ENCODE measurements at places on chromosomes 5 and 9.

- no peak for DNase-seq
Observed at GRCh38 chr5:171680485-171680884, 105.1 kb upstream of the SMIM23 start.

DNA sequence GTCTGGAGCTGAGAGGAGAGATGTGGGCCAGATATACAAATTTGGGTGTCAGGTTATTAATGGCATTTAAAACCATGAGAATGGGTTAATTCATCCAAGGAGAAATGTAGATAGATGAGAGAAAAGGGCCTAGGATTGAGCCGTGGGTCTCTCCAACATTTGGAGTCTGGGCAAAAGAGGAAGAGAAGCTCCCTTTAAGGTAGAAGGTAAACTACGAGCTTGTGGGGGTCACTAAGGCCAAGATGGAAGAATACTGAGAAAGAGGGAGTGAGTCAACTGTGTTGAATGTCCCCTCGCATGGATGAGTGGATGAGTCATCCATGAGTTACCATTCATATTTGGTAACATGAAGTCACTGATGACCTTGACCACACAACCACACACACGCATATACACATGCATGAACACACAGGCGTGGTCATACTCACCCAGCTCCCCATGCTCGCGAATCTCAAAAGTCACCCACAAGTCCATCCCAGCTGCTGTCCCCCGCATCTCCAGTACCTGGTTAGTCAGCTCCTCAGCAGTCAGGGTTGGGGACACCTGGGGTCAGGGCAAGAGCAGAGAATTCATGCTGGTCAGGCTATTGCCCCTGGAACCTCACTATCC, 6.8 kb upstream of the FCHSD1 start:
- no peak for DNase-seq

DNA sequence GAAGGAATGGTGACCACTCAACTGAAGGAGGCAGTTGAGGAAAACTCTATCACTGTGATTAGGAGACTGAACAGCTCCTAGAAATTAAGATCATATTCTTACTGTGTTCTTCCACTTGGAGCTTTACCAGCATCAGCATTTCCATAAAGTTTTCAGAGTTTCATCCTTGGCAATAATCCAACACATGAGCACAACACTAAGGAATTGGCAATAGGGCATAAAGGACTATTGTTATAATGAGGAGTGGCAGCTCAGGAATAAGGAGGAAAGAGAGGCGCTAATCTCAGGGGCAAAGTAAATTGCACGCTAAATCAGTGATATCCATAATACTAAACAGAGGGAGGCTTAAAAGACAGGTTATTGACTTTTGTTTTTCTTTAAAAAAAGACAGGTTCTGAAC, 338.9 kb downstream of the EFNA5 start:
- DNase-seq, result no peak

DNA sequence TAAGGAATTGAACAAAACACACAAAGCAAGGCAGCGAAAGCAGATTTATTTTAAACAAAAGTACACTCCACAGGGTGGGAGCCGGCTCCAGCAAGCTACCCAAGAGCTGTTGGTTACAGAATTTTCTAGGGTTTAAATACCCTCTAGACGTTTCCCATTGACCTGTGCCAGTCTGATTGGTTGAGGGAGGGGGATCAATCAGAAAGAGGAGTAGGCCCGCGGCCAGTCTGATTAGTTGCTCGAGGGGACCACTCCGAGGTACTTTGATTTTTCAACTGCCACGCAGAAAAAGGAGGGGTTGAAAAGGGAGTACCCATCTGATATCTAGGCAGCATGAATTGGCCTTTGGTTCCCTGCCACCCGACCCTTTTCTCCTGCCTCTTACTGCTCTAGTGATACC, 998 bp downstream of the SRP19 start:
- peak; percentile 47 for DNase-seq

DNA sequence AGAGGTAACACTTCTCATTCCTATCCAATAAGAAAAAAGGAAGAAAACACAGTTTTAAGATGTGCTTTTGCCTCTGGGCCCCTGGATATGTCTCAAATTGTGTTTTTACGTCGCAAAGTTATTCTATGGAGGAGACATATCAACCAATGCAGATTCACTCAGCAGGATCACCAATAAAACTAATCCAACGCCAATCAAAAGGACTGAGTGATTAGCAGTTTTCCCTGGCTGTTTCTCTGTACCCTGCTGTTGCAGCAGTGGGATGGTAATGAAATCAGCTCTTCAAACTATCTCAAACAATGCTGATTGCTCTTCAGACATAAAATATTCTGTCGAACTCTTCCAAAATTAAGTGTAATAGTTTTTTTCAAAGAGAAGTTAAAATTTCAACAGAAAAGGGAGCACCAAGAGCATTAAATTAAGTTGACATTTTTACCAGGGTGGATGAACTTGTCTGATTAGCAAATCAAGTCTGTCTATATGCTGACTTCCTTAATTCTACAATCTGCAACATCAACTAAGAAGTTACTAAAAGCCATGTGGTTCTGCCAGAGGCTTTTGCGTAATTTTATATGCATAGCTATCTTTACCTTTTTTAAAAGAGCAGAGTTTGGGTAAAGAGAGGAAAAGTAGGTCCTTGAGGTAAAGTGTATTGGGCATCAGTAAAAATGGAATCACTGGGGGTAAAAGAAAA, 9.7 kb upstream of the HK3 start:
- DNase-seq, result no peak

DNA sequence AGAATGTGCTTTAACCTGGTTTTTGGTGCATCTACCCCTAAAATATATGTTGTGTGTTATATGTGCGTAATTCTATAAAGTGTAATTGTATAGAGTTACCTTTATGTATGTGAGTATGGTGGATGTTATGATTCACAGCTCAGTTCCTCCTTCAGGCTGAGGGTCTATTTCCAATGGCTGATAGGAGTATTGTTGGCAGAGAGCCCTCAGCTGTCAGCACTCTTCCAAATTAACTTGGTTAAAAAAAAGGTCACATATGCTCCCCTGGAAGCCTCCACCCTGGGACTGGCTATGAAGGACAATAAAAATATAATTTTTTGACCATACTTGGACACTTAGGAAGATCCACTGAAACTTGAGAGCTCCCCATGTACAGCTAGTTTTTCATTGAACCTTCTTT, 250.4 kb upstream of the CDH12 start:
- no peak for DNase-seq

DNA sequence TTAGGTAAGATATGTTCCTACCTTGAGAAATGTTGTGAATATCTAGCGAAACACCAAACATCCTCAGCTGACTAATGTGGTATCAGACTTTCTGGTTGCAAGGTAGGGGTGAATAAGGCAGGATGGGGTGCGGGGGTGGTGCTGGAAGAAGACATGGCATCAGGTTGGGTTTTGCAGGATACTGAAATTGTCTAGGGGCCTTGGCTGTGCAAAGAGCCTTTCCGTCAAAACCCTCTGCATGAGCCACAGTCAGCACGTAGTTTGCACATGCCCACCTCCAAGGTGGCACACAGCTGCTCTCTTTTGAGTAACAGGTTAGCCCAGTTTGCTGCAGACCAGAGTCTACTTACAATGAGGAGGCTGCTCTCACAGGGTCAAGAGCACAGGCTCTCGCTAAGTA, 42.0 kb downstream of the SFXN1 start:
- DNase-seq, result no peak

GRCh38 chr5:179918742-179919486, 11.2 kb upstream of the TBC1D9B start:
- DNase-seq, result no peak

DNA sequence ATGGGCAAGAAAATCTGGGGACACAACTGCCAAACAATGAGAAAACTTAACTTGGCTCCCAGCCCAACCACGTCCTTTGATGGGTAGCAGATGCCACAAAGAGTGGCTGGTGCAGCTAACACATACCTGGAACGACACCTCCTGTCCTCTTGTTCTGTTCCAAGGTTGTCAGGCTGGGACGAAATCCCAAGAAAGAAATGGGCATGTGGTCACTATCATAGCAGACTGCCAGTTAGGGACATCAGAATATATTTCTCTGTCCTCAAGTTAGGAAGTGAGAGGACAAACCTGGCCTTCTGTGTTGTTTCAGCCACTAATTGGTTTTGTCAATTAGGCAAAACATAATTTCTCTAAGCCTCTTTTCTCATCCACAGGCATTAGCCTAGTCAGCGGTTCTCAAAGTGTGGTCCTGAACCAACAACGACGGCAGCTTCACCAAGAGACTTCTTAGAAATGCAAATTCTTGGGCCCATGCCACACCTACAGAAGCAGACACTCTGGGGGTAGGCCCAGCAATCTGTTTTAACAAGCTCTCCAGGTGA, 63.4 kb downstream of the RAPGEF1 start:
- no peak for DNase-seq

DNA sequence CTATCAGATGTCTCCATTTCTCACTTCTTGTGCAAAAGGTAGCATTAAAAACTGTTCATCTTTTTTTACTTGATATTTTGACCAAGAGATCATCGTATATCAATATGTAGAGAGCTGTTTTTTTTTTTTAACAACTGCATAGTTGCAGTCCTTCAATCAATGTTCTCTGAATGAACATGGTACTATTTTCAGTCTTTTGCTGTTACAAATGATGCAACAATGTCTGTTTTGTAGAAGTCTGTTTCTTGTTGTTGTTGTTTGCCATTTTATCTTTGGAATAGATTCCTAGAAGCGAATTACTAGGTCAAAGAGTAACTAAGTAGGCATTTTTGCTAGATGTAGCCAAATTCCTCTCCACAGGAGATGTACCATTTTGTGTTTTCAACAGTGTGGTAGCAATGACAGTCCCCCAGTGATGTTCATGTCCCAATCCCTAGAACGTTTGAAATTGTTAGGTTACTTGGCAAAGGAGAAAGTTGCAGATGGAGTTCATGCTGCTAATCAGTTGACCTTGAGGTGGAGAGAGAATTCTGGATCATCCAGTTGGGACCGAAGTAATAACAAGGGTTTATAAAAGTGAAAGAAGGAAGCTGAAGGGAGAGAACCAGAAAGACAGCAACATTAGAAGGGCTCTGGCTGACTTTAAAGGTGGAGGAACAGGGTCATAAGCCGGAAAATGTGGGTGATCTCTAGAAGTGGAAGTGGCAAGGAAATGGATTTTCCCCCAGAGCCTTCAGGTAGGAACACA, 6.3 kb downstream of the MTREX start:
- no peak for DNase-seq

- no peak for DNase-seq
Observed at GRCh38 chr5:32387211-32387610, 57.3 kb downstream of the ZFR start.

- DNase-seq, result peak; percentile 17
Observed at GRCh38 chr5:80921026-80921425, 39.1 kb upstream of the RASGRF2 start.

GRCh38 chr5:68233075-68233474, 17.5 kb downstream of the PIK3R1 start:
- DNase-seq, result no peak

DNA sequence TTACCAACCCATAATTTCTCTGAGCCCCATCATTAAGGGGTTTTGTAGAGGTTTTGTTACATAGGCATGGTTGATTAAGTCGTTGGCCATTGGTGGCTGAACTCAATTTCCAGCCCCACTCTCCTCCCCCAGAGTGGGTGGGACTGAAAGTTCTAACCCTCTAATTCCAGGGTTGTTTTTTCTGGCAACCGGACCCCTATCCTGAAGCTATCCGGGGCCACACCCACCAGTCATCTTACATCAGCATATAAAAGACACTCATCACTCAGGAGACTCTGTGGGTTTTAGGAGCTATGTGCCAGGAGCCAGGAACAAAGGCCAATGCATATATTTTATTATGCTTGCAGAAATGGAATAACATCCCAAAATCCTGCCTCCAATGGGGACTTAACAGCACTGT, 186.0 kb downstream of the NXNL2 start:
- no peak for DNase-seq
